ENCODE measurements at places on chromosomes 11 and 22. TPM values are rescaled to one million over a fixed set of nuclear protein-coding genes. Genes with fewer than 3 reads are reported as not detected.
A peak's percentile ranks its signal among the peaks of the same experiment; 100 is the strongest.

Gene C11orf91
- not detected for total RNA-seq

Gene DERL3
- 2.3 TPM for total RNA-seq

GRCh38 chr11:8213376-8213775 lies 44.6 kb upstream of the RIC3 start:
- no peak for DNase-seq

DNA sequence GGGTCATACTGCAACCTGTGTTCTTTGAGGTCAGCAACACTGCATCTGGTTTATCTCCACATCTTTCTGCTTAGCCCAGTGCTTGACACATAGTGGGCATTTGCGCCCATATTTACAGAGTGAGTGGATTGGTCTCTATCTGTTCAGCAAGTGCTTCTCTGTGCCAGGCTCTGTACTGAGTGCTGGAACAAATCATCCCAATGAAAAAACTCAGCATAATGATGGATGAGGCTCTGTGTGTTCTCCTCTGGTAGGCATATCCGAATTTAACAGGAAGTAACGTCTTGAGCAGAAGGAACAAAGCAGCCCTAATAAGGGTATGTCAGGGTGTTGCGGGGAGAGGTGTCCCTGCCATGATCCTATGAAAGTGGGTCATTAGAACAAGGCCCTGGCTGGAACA lies 46.0 kb downstream of the MCM5 start:
- DNase-seq = no peak

GRCh38 chr22:20964799-20965103 lies 2.3 kb upstream of the AIFM3 start:
- no peak for DNase-seq

GRCh38 chr11:31106326-31106725 lies 263.2 kb downstream of the DCDC1 start:
- no peak for DNase-seq

DNA sequence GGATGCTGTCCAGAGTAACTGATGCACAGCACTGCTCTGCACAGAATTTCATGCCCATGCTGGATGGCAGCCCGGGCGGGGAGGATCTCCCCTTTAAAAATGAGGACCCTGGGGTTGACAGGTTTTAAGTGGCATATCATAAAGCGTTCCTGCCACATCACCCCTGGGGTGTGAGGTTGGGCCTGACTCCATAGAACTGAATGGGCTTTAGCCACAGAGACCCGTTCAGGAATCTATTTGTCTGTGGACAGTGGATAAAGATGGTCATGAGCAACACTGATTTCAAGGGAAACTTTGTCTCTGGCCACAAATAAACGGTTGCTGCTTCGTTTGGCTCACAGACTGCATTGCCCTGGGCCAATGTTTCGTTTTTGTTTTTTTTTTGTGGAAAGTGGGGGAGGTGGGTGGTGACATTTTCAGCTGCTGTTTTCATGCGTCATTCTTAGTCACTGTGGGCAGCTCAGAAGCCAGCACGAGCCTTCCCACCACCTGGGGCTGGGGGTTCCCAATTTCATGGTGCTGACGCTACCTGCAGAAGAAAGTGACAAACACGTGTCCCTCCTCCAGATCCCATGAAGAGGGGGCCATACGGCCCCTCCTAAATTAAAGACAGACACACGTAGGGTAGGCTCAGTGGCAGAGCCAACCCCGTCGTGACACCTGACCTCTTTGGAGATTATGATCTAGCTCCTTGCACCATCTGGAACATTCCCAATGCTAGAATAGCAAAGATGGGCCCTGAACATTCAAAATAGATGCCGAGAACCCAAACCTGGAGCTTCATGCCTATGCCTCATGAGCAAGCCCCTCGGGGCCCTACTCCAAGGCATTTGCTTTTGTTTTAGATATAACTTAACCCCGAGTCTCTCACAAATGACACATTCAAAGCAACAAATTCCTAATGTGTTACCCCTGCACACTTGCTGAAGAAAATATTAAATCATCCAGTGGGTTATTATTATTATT lies 54.8 kb upstream of the PHF21B start:
- DNase-seq = peak; percentile 91

Gene MYRF
- not detected for total RNA-seq

DNA sequence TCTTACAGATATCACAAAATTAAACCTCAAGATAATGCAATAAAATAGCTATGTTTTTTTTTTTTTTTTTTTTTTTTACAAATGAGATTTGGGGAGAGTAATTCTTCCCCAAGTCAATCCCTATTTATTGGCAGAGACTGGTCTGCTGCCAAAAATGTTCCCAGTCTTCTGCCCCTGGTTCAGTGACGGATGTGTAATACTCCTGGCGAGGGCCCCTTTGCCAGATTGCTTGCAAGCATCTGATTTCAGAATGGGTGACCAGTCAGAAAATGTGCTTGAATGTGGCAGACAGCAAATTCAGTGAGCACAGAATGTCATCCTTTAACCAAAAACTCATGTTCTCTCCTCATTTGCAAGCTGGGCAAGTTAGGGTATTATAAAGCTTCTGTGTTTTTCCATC lies 363.8 kb upstream of the MTNR1B start:
- DNase-seq = no peak

DNA sequence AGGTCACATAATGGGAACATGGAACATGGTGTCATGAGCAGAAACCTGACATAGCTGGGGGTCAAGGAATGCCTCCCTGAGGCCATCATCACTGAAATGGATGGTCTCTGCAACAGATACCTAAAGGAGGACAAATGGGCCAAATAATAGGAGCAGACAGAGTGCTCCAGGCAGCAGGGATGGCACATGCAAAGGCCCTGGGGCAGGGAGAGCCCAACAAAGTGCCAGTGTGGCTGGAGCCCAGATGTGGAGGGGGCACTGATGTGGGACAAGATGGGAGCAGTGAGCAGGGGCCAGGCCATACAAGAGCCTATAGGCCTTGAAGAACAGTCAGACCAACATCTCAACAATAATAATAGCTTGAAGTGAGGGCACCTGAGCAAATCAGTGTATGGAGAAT lies 497.8 kb downstream of the MN1 start:
- DNase-seq = no peak

Measured in GM23248 (cell line).